Natural killer cell treated with Interleukin-12 subunit alpha and Interleukin-12 subunit beta and Interleukin-15 and Interleukin-18, amount 100 ng/mL, for 72 hours (primary cell): ENCODE measurements at places on chromosomes 5 and 9. TPM values are rescaled to one million over a fixed set of nuclear protein-coding genes. Genes with fewer than 3 reads are reported as not detected.

Gene RASEF
- total RNA-seq: not detected

Gene TRIM7
- not detected for total RNA-seq

Gene KCNV2
- total RNA-seq: not detected

Gene HEMGN
- not detected for total RNA-seq

Gene ADGRD2
- not detected for total RNA-seq

Gene FOXD4L4
- not detected for total RNA-seq

Gene IL3
- not detected for total RNA-seq

Gene LCN9
- total RNA-seq: not detected

- H3K4me1 ChIP-seq: no peaks in the 10 kb centered on the region
- DNase-seq: peak; percentile 52
- H3K4me3 ChIP-seq: no peak overlapping the region
- H3K27me3 ChIP-seq: peaks cover 6% of the 10 kb centered on the region
- H3K27ac ChIP-seq: no peak overlapping the region
Observed at GRCh38 chr9:134966697-134967546, 49.2 kb upstream of the FCN1 start.

DNA sequence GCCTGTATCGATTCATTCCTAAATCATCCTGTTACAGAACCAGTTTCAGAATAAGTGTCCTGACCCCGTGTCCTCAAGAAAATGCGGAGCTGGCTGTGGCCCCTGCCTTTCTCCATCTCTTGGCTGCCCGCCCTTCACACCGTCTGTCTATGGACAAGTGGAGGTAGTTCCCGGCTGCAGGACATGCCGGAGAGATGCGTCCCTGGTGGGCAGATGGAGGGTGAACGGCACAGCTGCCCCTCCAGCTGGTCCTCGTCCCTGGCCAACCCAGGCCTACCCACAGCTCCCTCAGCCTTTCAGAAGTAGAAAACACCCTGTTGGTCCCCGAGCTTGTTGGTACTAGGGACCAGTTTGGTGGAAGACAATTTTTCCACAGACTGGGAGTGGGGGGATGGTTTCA lies 14.8 kb upstream of the EXOC3 start:
- no peak overlapping the region for H3K27ac ChIP-seq
- no peaks in the 10 kb centered on the region for H3K36me3 ChIP-seq
- H3K4me1 ChIP-seq: peaks cover 13% of the 10 kb centered on the region
- DNase-seq: no peak

DNA sequence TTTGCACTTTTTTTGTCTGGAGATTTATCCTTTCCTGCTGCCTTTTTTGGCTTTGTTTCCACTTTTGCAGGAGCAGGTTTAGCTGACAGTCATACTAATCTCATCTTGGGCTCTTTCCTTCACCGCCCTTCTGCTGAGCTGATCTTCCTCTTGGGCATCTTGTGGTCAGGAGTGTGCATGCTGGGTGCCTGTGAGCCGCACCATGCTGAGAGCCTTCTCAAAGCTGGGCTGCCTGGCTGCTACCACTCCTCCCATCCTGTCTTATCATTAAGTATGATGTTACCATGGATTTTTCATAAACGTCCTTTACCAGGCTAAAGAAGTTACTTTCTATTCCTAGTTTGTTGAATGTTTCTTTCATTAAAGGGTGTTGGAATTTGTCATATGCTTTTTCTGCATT lies 49.5 kb upstream of the MCCC2 start:
- H3K4me3 ChIP-seq: no peak overlapping the region
- peaks cover 41% of the 10 kb centered on the region for H3K36me3 ChIP-seq
- no peaks in the 10 kb centered on the region for H3K27me3 ChIP-seq
- peaks cover 24% of the 10 kb centered on the region for H3K4me1 ChIP-seq

GRCh38 chr9:125600194-125600593 lies 106.8 kb downstream of the MAPKAP1 start:
- no peaks in the 10 kb centered on the region for H3K27me3 ChIP-seq
- H3K4me1 ChIP-seq: peaks cover 8% of the 10 kb centered on the region
- H3K4me3 ChIP-seq: no peak overlapping the region
- H3K27ac ChIP-seq: no peak overlapping the region

DNA sequence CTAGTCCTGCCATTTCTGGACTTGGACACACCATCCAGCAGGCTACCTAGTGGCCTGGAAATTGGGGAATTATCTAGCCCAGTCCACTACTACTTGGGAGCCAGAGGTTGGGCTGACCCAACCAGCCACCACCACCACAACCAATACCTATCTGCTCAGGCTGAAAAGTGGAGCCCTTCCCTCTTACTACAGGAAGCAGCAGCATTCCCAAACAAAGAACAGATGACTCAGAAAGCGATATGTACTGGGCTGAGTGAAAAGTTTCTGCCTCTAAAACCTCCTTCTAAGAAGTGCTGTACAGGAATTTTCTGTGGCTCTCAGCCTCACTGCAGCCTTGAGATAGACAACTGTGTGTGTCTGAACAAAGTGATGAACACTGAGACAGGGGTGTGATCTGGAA lies 279.4 kb downstream of the CDH10 start:
- H3K4me3 ChIP-seq: no peak overlapping the region
- peaks cover 11% of the 10 kb centered on the region for H3K36me3 ChIP-seq
- H3K27ac ChIP-seq: no peak overlapping the region
- no peak for DNase-seq

DNA sequence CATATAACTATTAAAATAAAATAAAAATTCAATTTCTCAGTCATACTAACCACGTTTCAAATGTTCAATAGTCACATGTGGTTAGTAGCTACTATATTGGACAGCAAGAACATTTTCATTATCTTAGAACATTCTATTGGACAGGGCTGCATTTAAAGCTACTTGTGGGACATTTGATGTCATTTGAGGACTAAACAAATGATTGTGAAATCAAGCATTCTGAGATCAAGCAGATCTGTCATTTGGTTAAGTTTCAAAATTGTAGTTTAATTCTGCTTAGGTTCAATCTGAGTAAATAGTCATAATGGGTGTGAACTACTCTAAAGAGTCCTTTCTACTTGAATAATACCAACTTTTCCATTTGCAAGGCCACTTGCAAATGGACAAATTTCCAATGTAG lies 226.9 kb upstream of the C9orf72 start:
- no peak for DNase-seq
- no peaks in the 10 kb centered on the region for H3K4me1 ChIP-seq
- H3K4me3 ChIP-seq: no peak overlapping the region
- no peaks in the 10 kb centered on the region for H3K36me3 ChIP-seq

DNA sequence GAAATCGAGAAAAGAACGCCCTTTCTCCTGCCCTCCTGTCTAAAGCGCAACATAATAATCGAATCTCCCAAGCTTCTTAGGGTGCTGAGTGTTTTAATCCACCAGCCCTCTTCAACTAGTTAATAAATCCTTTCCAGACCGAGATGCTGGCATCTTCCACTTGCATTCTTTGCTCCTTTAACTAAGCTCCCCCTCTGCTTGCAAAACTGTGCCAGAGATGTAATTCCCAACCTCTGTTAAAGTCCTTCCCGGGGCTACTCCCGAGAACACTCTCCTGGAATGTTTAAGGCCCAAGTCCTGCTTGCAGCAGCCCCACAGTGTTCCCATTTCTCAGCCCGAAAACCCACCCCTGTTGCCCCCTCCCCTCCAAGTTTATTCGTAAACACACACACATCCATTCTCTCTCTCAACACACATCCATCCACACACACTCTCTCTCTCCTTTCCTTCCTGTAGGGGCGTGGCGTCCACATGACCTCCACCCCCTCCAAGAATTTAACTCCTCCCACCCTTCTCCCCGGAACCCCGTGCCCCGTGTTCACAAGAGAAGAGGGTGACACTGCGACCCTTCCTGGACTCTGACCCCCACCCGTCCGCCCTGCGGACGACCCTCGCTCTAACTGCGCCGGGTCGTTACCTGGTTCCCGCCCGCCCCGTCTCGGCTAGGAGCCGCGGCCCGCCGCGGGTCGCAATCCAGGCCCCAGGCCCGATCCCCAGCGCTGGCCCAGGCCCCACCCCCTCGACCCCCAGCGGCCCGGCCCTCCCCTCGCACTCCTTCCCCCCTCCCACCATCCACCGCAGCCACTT lies 7.0 kb upstream of the MGAT1 start:
- peaks cover 61% of the 10 kb centered on the region for H3K4me1 ChIP-seq
- H3K27me3 ChIP-seq: no peaks in the 10 kb centered on the region
- no peaks in the 10 kb centered on the region for H3K36me3 ChIP-seq
- H3K27ac ChIP-seq: peak overlapping the region; percentile 73

DNA sequence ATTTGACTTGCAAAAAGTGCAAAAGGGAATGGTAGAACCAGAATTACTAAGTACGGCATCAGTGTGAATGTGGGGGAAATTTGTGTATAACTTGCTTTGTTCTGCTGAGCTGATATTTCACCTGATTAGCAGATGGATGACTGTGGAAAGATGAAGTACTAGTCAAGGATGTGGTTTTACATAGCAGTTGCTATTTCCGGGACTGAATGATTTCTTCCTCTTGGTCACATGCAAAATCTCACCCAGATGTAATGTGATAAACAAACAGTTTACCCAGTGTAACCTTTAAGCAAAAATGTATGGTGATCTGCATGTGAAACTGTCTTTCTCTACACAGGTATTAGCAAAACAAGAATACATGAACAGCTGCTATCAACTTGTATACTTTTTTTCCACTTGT lies 46.1 kb downstream of the DCP2 start:
- H3K4me1 ChIP-seq: peaks cover 23% of the 10 kb centered on the region
- peak overlapping the region; percentile 75 for H3K27ac ChIP-seq
- DNase-seq: no peak
- H3K4me3 ChIP-seq: peak overlapping the region; percentile 55
- H3K36me3 ChIP-seq: peaks cover 6% of the 10 kb centered on the region

DNA sequence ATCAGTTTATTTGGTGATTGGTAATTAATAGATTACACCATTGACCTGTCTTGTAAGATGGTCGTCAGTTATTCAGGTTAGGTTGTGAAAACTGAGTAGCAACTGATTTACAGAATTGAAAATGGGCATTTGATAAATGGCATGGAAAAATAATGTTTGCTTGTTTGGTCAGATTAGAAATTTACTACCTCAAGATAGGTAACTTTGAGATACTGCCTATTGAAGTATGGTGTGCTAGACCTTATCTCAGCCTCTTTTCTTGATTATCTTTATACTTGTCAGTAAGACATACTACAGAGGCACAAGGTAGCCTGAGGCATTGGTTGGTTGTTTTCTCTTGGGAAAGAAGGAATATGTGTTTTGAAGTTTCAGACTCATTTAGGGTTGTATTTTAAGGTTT lies 174.5 kb downstream of the XRCC4 start:
- H3K27me3 ChIP-seq: no peaks in the 10 kb centered on the region
- no peak overlapping the region for H3K4me3 ChIP-seq
- no peak for DNase-seq
- no peak overlapping the region for H3K27ac ChIP-seq
- no peaks in the 10 kb centered on the region for H3K4me1 ChIP-seq

- H3K27me3 ChIP-seq: no peaks in the 10 kb centered on the region
- no peak for DNase-seq
- H3K4me3 ChIP-seq: no peak overlapping the region
- peaks cover 8% of the 10 kb centered on the region for H3K36me3 ChIP-seq
Observed at GRCh38 chr9:19087106-19088000, 15.4 kb downstream of the HAUS6 start.

DNA sequence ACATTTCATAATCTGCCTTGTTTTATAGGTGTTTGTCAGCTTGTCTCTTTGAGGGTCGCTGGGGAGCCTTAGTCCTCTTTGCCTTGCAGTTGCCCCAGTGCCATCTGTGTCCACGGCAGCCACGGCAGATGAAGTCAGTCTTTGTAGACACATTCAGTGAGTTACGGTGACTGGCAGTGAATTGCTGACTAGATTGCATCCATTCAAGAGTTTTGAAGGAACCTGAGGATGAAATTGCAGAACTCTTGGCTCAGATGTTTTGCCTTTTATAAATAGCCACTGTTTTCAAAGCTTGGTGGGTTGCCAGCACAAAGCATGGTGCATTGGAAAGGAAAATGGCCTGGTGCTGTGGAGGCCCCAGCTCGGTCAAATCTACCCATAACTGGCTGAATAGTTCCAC lies 125.6 kb downstream of the TRIO start:
- peaks cover 16% of the 10 kb centered on the region for H3K4me1 ChIP-seq
- DNase-seq: no peak
- no peak overlapping the region for H3K4me3 ChIP-seq
- H3K36me3 ChIP-seq: no peaks in the 10 kb centered on the region

DNA sequence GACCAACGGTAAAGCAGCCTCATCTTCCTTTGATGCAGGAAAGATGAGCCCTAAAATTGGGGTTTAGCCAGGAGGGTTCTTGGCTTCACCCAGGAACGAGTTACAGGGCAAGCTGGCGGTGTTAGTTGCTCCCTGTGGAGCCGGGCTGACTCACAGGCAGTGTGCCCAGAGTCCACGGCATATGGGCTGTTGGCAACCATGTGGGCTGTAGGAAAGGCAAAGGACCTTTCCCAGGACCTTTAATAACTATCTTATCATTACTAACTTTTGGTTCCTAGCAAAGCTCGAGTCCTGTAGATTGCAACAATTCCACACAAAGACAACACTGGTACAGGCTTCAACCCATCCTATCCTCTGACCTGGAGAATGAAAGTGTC lies 29.8 kb upstream of the CLPTM1L start:
- no peak overlapping the region for H3K27ac ChIP-seq
- H3K27me3 ChIP-seq: no peaks in the 10 kb centered on the region
- no peak overlapping the region for H3K4me3 ChIP-seq
- no peaks in the 10 kb centered on the region for H3K36me3 ChIP-seq
